ENCODE measurements at places on chromosomes 5 and 9.

GRCh38 chr9:33264003-33264472 lies 470 bp downstream of the BAG1 start:
- no peak for DNase-seq

GRCh38 chr9:14932641-14933040 lies 22.4 kb upstream of the FREM1 start:
- DNase-seq, result no peak

- DNase-seq, result no peak
Measured at GRCh38 chr5:103375350-103375749, 116.8 kb downstream of the MACIR start.

- no peak for DNase-seq
Measured at GRCh38 chr9:84897362-84898094, 228.0 kb downstream of the NTRK2 start.

DNA sequence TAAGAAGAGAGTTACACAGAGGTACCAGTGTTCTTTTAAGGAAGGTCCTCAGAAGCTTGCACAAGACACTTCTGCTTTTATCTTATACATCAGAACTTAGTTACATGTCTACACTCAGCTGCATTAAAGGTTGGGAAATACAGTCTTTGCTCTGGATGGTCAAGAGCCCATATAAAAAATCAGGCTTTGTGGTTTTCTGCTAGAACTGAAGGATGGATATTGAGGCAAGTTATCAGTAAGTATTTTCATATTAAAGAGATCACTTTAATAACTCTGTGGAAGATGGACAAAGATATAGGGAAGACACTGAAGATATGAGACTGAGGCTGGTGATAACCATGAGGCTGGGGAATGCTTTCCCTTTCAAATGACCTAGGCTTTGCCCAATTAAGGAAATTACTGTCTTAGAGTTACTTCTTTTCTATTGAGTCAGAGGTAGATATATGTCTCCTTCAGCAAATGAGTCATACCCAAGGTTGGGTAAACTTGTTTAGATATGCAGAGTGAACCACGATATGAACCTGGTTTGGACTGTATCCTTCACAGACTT lies 87.0 kb upstream of the TNC start:
- DNase-seq, result no peak

- no peak for DNase-seq
Measured at GRCh38 chr5:64678374-64678773, 11.9 kb upstream of the SHISAL2B start.

- no peak for DNase-seq
Measured at GRCh38 chr9:28120626-28121025, 547.3 kb upstream of the C9orf72 start.

DNA sequence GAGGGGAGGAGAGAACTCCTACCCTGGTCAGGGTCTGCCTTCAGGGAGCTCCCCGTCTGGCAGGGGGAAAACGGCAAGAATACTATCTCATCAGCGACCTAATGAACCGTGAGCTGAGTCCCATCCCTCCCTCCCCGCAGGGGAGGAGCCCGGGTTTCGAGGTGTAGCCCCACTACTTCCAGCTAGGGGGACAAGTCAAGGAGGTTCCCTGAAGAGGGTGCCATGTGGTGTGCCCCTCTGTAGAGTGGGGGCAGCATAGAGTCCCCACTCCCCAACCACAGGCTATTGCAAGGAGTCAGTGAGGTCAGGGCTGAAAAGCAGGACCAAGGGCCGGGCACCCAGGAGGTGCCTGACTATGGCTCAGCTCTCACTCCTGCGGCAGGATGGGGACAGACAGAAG lies 50.9 kb upstream of the RXRA start:
- no peak for DNase-seq

GRCh38 chr5:158117467-158118160 lies 258.7 kb upstream of the CLINT1 start:
- DNase-seq, result no peak

DNA sequence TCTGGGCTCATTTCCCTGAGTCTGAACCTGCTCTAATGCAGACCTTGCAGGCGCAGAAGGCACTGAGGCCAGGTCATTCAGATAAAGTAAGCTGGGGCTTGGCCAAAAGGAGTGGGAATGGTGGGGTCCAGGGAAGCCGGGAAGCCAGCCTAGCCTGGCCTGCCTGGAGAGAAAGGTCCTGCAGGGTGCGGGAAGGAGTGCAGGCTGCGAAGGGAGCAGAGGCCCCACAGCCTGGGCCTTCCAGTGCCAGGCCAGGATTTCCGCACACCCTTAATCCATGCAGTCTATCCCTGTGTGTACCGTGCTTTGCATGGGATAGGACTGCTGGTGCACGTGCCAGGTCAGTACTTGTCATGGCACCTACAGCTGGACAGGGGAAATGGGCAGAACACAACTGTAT lies 3.6 kb upstream of the STING1 start:
- no peak for DNase-seq

DNA sequence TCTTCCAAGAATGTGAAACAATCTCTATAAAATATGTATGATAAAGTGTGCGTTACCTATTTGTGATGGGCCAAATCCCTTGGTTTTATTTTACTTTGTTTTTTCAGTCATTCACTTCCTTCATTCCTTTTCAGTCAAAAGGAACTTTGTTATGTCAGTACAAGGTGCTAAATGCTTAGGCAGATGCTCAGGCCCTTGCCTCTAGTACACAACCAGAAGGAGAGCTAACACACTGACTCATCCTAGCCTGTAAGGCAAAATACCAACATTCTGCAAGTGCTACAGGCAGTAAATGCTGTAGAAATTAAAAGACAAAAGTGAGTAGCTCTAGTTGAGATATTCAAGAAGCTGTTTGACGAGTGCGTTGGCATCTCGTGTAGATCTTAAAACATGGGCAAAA lies 49.4 kb downstream of the TRPM6 start:
- no peak for DNase-seq

GRCh38 chr5:147406636-147407035 lies 103.2 kb downstream of the DPYSL3 start:
- no peak for DNase-seq

- DNase-seq, result no peak
Measured at GRCh38 chr5:95533761-95534160, 21.0 kb downstream of the SKIC3 start.

DNA sequence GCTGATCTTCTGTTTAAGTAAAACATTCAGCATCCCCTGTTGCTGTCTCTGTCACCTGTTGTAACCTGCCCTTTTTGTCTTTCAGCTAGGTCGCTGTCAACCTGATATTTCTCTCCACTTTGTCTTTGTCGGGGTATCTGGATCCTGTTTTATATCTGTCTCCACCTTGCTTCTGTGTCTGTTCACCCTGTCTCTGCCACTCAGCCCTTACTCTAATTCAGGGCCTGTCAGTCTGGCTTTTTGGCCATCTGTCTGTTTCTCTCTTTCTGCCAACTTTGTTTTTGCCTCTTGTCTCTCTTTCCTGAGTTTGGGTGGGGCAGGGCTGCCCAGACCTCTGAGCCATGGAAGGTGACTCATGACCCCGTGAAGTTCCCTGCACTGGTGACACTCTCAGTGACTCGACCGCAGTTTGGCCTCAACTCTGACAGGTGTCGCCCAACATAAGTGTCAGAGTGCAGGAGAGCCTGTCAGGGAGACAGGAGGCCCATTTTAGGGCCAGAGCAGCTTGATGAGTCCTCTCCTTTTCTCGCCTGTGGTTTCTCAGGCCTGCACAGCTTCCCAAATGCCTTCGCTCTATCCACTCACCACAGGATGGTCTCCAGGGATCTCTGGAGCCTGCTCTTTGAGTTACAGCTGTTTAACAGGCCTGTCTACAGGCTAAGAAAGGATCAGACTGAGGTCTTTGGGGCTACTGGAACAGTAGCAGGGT lies 868 bp downstream of the ZBTB43 start:
- no peak for DNase-seq

- DNase-seq, result no peak
Measured at GRCh38 chr9:100466171-100466828, 6.6 kb upstream of the TMEFF1 start.

DNA sequence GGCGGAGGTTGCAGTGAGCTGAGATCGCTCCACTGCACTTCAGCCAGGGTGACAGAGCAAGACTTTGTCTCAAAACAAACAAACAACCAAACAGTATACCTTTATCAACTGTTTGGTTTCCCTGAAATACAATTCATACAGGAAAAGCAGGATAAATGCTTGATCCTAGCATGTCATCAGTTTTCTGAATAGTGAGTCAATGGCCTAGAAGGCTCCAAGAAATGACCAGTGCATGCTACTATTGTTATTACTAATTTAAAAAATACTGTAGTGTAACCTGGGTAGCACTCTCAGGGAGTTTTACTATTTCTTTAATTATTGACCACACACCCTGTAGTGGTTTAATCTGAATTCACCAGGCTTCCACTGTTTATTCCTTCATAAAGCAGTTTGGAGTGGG lies 101.0 kb upstream of the PTPN3 start:
- DNase-seq, result no peak

DNA sequence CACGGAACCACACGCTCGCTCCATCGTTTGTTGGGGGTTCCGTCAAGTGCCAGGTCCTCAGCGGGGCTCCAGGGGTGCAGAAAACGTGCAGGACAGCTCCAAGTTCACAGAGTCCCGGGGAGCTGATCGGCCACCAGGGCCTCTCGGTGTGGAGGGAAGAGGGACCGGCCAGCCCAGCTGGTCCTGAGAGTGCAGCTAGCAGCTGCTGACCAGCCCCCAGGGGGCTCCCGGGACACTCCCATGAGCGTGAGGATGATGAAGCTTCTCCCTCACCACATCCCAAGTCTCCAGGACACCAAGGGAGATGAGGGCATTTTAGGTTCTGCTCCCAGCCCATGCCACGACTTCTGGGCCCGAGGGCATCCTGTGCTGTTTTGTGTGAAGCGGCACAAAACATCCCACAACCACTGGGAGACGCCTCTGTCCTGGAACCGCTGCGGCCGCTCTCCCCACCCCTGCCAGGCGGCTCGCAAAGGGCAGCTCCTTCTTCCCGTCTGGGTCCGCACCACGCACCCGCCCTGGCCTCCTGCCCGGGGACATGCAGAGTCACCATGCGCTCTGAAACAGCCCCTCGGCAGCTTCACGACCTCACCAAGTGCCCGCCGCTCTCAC lies 67.5 kb upstream of the IRX4 start:
- DNase-seq, result no peak

DNA sequence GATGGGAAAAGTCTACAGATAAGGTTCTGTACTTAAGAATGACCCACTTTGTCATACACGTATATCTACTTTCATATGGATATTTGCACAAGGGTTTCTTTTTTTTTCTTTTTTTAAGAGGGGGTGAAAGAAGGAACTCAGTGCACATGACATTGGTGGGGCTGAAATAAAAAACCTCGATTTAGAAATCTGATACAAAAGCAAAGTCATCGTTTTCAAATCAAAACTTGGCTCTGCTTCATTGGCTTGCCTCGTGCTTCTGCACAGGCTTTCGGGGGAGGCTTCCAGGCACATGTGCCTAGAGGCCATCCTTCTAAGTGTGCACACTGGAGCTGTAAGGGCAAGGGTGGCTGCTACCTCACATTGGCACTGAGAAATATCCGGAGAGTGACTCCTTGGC lies 31.1 kb downstream of the PTTG1 start:
- DNase-seq, result no peak

- no peak for DNase-seq
Measured at GRCh38 chr5:141199359-141200235, at the start of gene PCDHB11. TSS of gene PCDHB11 (plus strand) at chr5:141199627. CDS start at chr5:141199775, 148 bp downstream.

DNA sequence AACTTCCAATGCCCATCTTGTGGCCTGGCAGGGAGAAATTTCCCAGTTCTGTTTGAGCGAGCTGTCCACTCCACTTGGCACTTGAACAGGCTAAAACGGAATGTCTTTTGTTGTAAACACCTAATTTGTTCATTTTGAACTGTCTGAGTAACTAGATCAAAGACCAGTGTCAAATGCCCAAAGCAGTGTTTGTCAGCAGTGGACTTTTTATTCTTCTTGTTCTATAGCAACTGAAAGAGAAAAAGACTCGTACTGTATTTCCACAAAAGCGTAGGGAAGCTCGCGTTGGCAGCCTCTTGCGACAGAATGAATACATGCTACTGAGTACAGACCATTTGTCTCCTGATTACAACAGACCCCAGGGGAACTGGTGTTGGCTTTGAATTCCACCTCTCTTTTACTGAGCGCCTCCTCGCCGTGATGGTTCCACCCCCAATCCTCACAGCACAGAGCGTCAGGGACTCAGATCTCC lies 601.8 kb upstream of the ZNF608 start:
- DNase-seq, result no peak

- no peak for DNase-seq
Measured at GRCh38 chr5:58501778-58502417, 10.7 kb downstream of the GAPT start.

DNA sequence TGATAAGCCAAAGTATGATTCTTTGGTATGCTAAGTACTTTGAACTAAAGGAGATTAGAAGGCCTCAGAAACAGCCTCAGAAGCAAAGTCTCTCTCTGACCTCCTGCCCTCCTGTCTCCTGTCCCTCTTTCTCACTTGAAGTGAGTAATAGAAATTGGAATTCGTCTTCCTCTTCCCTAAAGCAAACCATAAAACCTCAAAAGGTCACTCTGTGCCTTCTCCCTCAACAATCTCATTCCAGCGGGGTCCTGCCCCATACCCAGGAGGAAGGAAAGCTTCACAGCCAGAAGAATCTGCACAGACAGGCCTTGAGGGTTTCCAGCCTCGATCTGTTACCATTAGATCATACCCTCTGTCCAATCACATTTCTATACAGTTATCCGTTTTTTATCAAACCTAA lies 87.8 kb downstream of the HAPLN1 start:
- DNase-seq, result no peak

DNA sequence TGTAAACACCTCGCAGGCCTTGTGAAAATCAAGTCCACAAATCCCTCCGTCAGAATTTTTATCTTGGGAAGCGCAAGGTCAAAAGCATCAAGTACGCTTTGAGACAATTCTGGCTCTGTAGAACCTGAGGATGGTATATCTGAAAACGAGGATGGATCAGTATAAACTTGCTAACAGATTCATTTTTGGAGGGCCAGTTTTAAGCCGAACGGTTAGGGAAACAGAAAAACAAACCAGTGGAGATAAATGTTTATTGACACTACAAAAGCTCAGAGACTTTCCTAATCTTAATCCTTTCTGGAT lies 352 bp upstream of the PGGT1B start:
- no peak for DNase-seq

GRCh38 chr9:109845226-109845625 lies 65.2 kb downstream of the PALM2AKAP2 start:
- DNase-seq, result no peak

- no peak for DNase-seq
Measured at GRCh38 chr9:89046832-89047231, 55.6 kb downstream of the S1PR3 start.

DNA sequence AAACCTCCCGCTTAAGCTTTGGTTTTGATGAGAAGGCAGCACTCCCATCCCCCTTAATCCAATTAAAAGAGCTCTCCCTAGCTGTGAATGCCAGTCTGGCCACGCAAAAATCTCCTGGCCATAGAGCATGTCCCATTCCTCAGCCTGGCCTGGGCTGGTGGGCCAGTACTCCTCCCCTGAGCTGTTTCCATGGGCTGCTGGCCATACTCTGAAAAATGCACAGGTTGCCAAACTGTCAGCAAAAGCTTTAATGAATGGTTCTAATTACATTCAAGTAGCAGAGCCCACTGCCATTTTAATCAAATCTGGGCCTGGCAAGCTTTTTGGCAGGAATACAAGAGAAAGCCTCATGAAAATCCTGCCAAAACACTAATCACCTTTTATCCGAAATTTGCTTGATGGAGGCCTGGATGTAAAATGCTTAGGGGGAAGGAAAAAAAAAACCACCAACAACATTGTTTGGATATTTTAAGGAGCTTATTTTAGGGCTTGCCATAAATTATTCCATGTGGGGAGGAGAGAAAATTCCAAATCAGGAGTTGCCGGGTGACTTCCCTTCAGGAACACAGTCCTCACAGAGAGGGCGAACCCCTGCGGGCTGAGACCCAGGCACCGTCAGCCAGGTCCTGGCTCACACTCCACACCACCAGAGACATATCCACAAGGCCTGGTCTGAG lies 243.3 kb downstream of the SEC61B start:
- peak; percentile 13 for DNase-seq
